ENCODE measurements at places on chromosomes 7 and 10.

GRCh38 chr7:45922810-45923209, 1.7 kb upstream of the IGFBP3 start:
- no peak for DNase-seq

- DNase-seq: no peak
Observed at GRCh38 chr10:5500910-5501309, 1.5 kb upstream of the CALML5 start.

DNA sequence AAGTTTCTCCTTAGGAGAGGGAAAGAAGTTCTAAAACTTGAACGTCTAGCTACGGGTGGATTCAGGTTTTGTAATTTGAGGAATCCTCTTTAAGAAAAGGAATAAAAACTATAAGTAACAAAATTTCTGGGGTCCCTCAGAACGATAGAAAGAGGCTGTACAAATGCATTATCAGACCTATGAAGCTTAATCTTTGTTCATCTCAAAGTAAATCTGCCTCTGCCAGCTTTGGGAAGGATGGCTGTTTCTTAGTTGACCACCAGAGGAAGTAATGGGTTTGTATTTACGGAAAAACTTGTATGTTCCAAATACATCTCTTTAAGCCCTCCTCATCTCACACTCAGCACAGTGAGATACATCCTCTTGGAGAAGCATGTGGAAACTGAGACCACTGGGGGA, 864 bp downstream of the PSTK start:
- DNase-seq: no peak

DNA sequence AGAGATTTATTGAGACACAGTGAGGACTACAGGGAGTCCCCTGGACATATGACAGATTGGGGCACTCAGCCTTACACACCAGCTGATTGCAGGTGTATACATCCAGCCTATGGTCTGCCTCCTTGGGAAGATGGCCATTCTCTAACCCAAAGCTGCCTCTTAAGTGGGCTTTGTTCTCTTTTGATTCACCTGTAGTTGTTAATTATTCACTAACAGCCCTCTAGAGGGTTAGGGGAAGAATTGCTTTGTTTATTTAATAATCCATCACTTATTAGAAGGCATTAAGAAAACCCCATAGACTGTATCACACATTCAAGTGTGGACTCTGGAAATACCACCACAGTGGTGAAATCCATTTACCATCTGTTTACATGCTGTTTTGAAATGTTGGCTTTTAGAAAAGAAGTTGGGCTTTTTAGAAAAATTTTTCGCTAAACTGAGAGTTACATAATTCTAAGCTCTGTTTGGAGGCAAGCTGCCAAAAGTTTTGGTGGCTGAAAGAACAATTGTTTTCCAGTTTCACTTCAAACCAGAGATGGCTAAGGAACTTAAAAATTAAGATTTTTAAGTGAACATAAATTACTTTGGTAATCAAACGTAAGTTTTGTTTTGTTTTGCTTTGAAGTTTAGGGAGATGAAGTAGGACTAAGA, 379.1 kb downstream of the ADRA2A start:
- DNase-seq: no peak

DNA sequence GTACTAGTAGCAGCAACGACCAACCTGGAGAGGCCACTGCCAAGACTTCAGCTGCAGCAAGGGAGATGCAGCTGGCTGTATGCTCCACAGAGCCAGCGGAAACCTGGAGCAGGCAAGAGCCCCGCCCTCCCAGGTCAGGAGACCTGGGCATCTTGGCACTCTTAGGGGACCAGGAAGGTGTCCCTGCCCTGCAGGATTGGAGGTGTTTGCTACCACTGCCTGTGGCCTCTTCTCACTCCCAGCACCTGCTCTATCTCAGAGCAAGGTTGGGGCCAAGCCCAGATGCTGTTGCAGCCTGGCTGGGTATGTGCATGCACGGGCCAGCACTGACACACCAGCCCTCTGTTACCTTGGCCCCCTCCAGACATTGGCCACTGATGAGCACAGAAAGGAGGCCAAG, 1512.8 kb downstream of the REEP3 start:
- DNase-seq: no peak

GRCh38 chr10:70573599-70574506, 28.7 kb downstream of the PRF1 start:
- no peak for DNase-seq

DNA sequence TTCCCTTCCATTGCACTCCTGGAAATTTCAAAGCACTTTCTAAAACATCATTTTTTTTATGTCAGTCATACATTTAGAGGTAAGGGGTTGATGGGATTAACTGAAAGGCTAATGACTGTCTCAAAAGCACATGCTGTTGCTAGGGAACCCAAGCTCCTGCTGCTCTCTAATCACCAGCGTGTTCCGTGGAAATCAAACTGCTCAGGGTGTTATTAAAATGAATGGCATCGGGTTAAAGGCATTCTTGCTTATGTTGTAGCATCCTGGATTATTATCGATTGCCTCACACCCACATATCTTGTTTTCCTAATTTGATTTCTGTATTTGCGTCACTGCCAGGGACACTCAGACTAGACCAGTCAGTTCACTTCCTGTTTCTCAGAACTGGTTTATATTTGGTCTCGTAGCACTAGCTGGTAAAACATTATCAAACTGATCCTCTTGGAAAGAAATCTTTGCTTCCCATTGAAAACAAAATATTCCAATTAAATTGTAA, 216.5 kb upstream of the MKLN1 start:
- DNase-seq: no peak

DNA sequence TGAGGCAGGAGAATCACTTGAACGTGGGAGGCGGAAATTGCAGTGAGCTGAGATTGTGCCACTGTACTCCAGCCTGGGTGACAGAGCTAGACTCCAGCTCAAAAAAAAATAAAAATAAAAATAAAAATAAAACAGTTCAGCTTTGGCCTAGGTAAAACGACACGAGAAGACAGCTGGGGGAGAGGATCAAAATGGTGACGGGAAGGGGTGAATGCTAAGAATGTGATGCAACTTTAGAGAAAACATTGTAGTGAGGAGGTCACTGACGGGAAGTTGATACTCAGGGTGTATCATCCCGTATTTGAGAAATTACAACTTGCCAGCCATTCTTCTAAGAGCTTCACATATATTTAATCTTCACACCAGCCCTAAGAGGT, 1.1 kb downstream of the NDST2 start:
- DNase-seq: no peak

DNA sequence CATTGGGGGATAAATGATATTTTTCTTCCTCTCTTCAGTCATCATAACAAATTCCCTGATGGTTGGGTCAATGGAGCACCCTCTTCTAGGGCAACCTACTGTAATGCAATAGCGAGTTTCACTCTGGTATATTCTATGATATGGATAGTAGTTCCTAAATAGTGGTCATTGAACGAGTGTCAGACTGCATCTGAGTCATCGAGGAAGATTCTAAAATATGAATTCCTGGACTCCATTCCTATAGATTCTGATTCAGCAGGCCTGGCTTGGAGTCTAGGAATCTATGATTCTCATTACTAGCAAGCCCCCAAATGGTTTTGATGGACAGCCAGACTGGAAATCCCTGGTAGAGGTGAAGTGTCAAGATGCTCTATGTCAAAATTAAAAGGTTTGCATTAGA, 254.5 kb downstream of the BUB3 start:
- no peak for DNase-seq

DNA sequence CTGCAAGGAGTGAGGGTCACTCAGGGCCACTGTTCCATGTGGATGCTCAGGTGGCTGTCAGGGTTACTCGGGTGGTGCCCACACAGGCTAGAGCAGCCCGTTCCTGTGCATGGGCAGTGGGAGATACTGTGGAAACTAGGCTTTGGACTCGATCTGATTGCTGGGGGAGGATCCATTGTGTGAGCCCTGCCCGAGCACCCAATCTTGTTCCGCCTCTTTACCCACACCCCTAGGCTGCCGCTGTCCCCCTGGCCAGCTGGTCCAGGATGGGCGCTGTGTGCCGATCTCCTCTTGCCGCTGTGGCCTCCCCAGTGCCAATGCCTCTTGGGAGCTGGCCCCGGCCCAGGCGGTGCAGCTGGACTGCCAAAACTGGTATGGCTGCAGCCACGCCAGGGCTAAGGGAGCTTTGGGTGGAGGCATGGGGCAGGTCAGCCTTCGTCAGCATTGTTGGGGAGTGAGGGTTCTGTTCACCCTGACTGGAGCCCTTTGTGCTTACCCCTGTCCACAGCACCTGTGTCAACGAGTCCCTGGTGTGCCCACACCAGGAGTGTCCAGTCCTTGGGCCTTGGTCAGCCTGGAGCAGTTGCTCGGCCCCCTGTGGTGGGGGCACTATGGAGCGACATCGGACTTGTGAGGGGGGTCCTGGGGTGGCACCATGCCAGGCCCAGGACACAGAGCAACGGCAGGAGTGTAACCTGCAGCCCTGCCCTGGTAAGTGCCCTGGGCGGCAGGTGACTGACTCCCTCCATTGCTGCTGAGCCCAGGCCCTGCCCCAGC, 12.4 kb upstream of the ZNF862 start:
- no peak for DNase-seq

DNA sequence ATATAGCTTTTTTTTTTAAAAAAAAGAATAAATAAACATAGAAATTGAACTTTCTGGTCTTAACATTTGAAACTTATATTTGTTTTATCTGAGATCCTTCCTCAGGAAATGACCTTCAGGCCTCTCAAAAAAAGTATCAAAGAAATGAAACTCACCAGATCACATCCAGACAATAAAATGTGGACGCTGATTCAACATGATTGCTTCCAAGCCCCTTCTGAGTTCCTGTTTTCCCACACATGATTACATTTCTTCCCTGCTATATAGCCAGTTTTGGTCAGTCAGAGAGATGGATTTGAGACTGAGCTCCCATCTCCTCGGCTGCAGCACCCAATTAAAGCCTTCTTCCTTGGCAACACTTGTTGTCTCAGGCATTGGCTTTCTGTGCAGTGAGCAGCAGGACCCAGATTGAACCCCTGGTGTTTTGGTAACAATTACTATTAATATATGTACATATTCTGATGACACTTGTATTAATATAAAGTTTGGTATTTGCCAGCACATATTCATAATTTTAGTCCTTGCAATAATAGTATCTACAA, 21.8 kb upstream of the SVIL start:
- no peak for DNase-seq

DNA sequence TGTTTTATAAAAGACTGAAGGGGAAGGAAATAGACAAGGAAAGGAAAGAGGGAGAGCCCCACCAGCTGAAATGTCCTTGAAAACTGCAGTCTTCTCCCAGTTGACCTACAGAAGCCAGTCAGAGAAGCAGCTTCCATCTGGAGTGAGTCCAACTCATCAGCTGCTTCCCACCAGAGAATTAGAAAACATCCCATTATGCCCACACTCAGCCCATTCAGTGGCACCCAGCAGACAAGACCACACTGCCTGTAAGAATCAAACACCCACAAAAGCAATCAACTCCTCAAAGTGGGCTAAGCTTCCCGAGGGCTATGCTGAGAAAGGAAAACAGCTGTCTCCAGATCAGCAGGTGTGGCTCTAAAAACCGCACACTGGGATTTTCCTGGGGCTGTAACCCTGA, 29.6 kb upstream of the TMEM213 start:
- no peak for DNase-seq
